Uterine smooth muscle cell (primary cell): ENCODE measurements at places on chromosomes 3 and 15. TPM values are rescaled to one million over a fixed set of nuclear protein-coding genes. Genes with fewer than 3 reads are reported as not detected.

The FBXL2 gene
- 19.4 and 29.0 TPM in 2 replicates for total RNA-seq

The FAM227B gene
- 2.7 and 5.5 TPM in 2 replicates for total RNA-seq

The LYSMD2 gene
- total RNA-seq: 10.0 and 11.0 TPM in 2 replicates

The NDN gene
- total RNA-seq: 39.5 and 59.1 TPM in 2 replicates

The CCDC50 gene
- 127 and 134 TPM in 2 replicates for total RNA-seq

The OR5K3 gene
- not detected in 2 replicates for total RNA-seq
